ENCODE measurements at places on chromosomes 5 and 9.

GRCh38 chr5:115424030-115424429, 120.5 kb downstream of the FEM1C start:
- DNase-seq = no peak

DNA sequence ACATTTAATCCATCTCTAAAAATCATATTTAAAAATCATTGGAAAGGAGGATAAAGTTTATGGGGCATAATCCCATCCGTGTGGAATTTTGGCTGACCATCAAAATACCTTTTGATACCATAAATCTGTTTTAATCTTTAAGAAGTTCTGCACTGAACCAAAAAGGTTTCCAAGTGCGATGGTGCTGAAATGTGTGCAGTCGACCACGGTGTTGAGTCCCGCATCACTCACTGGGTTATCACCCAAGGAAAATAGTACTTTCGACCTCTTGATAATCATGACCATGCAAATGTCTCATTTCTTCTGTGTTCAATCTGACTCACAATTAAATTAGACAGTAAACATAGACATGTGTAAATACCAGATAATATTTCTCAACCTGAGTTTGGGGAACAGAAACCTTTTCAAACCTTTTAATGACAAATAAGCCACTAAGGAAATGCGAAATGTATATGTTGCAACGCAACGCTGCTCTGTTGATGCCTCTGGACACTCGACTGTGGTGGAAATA, 62.0 kb upstream of the CDH6 start:
- no peak for DNase-seq

DNA sequence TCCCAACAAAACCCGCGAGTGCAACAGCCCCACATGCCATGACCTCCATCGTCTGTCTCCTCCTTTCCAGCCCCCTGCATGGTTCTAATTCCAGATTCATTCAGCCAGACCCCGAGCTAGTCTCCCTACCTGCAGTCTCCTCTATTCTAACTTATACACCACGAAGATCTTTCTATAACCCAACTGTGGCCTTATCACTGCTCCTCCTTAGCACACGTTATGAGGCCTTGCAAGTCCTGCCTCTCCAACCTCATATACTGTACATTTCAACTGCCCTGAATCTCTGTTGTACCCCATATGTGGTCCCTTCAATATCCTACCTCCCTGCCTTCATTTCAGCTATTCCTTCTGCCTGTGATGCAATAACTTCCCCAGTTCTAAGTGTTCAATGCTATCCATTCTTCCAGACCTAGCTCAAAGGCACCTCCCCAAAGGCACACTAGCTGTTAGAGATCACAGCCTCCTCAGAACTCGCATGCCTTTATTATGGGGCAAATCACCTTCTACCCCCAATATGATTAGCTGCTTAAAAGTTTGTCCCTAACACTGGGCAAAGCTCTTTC, 215.1 kb upstream of the TRIM32 start:
- DNase-seq = no peak

DNA sequence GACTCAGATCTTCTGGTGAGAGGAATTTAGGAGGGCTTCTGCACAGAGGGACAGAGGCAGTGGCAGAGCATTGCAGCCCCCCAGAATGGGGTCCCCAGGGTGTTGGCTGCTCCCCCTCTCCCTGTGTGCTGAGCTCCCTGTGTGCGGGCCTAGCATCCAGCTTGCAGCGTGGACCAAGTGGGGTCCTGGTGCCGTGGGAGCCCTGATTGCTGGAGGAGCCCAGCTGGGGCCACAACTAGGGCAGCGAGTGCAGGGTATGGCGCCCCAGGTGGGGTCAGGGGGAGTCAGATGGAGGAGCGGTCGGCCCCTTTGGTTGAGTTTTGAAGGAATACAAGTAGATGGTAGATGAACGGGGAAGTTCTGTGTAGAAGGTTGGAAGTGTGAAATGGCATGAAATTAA, 66.7 kb downstream of the TRIO start:
- DNase-seq = no peak

DNA sequence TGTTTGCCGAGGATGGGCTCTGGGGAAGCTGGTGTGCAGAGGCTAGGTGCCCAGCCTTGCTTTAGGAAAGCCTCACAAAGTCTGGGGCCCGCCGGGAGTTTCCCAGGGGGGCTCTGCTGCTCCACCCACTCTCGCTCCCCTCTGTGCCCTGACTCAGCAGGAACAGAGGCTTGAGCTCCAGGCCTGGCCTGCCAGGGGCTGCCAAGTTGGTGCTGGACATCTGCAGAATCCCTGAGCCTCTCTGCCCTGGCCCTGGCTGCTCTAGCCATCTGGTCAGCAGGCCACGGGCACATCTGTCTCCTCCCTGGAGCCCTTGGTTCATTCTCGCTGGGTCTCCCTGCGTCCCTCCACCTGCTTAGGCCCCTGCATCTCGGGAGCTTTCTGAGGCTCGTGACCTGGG, 647 bp upstream of the ADAMTSL2 start:
- no peak for DNase-seq

DNA sequence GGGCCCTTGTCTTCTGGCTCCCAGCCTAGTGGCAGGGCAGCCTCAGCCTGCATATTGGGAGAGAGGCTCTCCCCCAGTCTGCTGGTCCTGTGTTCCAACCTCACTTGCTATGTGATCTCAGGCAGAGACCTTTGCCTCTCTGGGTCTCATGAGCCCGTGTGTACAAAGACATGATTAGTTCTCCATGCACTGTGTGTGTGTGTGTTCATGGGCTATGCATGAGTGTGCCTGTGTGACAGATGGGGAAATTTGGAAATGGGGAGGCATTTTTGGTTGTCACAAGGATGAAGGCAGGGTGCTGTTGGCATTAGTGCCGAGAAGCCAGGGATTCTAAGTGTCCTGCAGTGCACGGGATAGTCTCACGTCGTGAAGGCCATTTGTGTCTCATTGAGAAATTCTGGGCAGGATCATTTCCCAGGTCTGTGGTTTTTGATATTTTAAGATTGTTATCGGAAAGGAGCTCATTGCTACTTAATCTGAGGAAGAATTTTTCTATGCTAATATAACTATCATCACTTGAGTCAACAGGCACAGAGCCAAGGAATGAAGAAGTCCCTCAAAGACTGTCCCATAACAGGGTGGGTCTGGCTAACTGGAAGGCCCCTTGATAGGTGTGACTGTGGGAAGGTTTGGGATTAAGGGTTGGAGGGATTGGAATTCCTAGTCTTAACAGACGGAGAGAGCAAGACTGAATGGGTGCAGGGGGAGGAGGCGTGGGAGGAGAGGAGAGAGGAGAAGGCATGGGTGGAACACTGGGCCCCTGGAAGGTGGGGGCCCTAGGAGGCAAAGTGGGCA, 168.5 kb downstream of the RGS3 start:
- DNase-seq = no peak

- DNase-seq = no peak
These were observed 605 bp downstream of the CHSY3 start for GRCh38 chr5:129904667-129905472.

GRCh38 chr5:127228540-127229184, 61.9 kb upstream of the MEGF10 start:
- no peak for DNase-seq
